ENCODE measurements at places on chromosomes 7 and 10.
A peak's percentile ranks its signal among the peaks of the same experiment; 100 is the strongest.

DNA sequence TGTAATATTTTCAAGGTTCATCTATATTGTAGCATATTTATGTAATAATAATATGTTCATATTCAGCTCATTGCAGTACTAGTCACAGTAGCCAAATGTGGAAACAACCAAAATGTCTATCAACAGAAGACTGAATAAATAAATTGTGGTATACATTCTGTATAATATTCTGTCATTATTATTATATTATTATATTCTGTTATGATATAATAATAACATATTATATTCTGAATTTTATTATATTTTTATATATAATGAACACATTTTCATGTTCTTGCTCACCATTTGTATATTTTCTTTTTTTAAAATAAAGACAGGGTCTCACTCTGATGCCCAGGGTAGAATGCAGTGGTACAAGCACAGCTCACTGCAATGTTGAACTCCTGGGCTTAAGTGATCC, 91.2 kb upstream of the STARD3NL start:
- no peaks in the 10 kb centered on the region for H3K27me3 ChIP-seq
- H3K4me1 ChIP-seq: no peaks in the 10 kb centered on the region
- DNase-seq: no peak
- no peak overlapping the region for H3K4me3 ChIP-seq
- peaks cover 4% of the 10 kb centered on the region for H3K36me3 ChIP-seq

- H3K36me3 ChIP-seq: no peaks in the 10 kb centered on the region
- no peak overlapping the region for H3K4me3 ChIP-seq
- H3K27me3 ChIP-seq: no peaks in the 10 kb centered on the region
- H3K4me1 ChIP-seq: no peaks in the 10 kb centered on the region
- peak; percentile 80 for DNase-seq
Measured at GRCh38 chr10:77391605-77392235, 245.9 kb downstream of the KCNMA1 start.

GRCh38 chr10:124725791-124726190, 18.4 kb downstream of the FAM53B start:
- H3K27me3 ChIP-seq: no peaks in the 10 kb centered on the region
- no peak overlapping the region for H3K27ac ChIP-seq
- no peak for DNase-seq
- peaks cover 21% of the 10 kb centered on the region for H3K4me1 ChIP-seq
- H3K36me3 ChIP-seq: no peaks in the 10 kb centered on the region

GRCh38 chr7:27890205-27890849, 150.4 kb downstream of the TAX1BP1 start:
- no peak overlapping the region for H3K27ac ChIP-seq
- DNase-seq: no peak
- no peaks in the 10 kb centered on the region for H3K4me1 ChIP-seq
- H3K27me3 ChIP-seq: no peaks in the 10 kb centered on the region
- no peak overlapping the region for H3K4me3 ChIP-seq
- H3K36me3 ChIP-seq: no peaks in the 10 kb centered on the region

DNA sequence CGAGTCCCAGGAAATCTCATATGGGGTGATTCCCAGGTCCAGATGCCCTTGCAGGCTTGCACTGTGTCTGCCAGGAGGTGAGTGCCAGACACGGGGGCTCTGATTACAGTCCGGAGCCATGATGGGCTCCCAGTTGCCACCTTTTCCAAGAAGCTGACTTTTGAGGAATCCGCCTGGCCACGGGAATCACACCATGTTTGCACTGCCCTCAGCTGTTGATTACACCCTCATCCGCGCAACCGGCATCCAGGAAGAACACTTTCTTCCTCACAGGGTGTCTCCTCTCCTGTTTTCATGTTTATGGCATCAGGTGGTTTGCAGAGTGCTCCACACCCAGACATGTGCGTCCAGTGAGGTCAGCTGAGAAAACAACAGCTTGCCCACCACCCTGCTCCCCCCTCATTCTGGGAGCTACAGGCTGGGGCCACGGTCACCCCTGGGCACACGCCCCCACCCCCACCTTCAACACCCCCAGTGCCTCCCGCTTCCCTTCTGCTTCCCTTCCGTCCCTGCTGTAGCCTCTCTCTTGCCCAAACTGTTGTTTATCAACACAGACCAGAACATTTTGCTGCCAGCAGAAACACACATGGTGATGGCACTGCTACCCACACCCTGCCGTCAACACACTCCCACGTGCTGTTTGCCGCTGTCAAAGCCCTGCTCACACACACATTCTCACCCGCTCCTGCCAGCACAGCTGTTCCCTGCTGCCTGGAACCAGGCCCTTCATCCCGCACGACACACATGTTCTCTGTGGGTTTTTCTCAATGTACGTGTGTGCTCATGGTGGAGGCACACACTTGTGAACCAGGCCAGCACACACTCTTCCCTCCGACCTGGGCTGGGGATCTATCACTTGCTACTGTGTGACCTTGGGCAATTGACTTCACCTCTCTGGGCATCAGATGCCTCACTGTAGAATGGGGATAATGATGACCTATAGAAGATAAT, 35.8 kb downstream of the DDIT4 start:
- no peak for DNase-seq
- no peaks in the 10 kb centered on the region for H3K36me3 ChIP-seq
- H3K4me1 ChIP-seq: no peaks in the 10 kb centered on the region
- H3K27me3 ChIP-seq: no peaks in the 10 kb centered on the region

DNA sequence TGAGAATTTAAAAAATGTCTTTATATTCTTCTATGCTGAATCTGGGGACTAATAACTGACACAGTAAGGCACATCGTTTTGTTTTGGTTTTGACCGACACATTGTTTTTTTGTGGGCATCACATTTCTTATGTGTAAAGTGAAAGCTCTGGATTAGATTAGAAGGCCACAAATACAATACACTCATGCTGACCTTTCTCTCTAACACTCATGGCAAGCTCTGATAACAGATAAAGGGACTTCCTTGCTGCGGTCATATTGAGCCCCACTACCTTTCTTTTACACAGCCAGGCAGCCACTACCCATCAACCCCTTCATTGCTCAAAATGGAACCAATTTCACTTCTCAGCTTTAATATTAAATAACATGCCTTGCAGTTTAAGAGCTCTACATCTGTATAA, 26.0 kb downstream of the PPP1R3A start:
- H3K27me3 ChIP-seq: no peaks in the 10 kb centered on the region
- no peaks in the 10 kb centered on the region for H3K4me1 ChIP-seq
- no peak for DNase-seq
- no peak overlapping the region for H3K27ac ChIP-seq
- no peak overlapping the region for H3K4me3 ChIP-seq

- H3K36me3 ChIP-seq: no peaks in the 10 kb centered on the region
- DNase-seq: no peak
- no peaks in the 10 kb centered on the region for H3K27me3 ChIP-seq
- H3K27ac ChIP-seq: no peak overlapping the region
Measured at GRCh38 chr10:47457528-47457820, 26.4 kb downstream of the ANXA8 start.

DNA sequence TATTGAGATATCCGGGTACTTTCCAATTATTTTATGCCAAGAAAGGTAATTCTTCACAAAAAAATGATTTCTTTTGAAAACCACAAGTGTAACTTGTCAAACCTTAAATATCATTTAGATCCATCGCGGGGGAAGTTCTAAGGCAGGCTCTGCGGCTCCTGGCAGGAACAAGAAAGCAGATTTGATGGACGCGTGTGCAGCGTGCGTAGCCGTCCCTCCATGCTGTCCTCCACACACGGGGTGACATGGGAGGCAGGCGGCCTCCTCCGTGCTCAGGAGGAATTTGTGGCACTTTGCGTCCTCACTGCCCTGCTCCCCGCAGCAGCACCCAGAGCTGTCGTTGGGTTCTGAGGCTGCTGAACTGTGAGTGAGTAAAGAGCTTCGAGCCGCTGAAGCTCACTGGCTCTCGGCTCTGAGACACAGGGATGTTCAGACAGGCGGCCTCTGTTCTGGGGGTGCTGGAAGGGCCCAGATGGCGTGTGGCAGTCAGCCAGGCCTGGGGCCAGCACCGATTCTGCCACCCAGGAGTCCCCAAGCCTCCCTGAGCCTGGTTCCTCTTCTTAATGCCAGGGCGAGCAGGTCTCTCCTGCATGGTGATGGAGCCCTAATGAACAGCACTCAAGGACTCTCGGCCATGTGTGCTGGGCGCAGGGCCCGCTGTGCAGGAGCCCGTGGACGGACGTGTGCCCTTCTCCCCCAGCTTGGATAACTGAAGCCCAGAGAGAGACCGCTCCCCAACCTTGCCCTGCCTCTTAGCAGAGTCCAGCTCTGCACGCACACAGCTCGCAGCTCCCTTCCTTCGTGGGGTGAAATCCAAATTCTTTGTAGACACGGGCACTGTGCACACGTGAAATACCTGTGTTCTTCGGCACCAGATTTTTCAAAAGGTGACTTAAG, 185.4 kb upstream of the SHH start:
- peak; percentile 22 for DNase-seq
- H3K4me1 ChIP-seq: no peaks in the 10 kb centered on the region
- H3K27ac ChIP-seq: no peak overlapping the region

- H3K4me3 ChIP-seq: no peak overlapping the region
- H3K4me1 ChIP-seq: no peaks in the 10 kb centered on the region
- H3K36me3 ChIP-seq: no peaks in the 10 kb centered on the region
Measured at GRCh38 chr10:27680691-27681605, 64.7 kb downstream of the MKX start.

DNA sequence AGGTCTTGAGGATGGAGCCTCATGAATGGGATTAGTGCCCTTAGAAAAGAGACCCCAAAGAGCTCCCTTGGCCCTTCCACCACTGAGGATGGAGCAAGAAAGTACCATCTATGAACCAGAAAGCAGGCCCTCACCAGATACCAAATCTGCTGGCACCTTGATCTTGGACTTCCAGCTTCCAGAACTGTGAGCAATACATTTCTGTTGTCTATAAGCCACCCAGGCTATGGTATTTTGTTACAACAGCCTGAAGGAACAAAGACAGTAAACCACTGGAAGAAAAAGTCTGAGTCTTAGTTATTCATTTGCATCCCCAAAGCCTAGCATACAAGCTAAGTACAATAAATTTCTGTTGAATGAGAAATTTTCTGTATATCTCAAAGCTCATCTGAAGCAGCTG, 37.9 kb upstream of the TNS3 start:
- no peaks in the 10 kb centered on the region for H3K27me3 ChIP-seq
- H3K4me1 ChIP-seq: no peaks in the 10 kb centered on the region
- no peak overlapping the region for H3K4me3 ChIP-seq
- H3K27ac ChIP-seq: no peak overlapping the region
- no peaks in the 10 kb centered on the region for H3K36me3 ChIP-seq

GRCh38 chr7:101608772-101609713, 20.1 kb downstream of the MYL10 start:
- H3K4me1 ChIP-seq: no peaks in the 10 kb centered on the region
- DNase-seq: peak; percentile 79
- peaks cover 13% of the 10 kb centered on the region for H3K27me3 ChIP-seq
- no peak overlapping the region for H3K4me3 ChIP-seq

DNA sequence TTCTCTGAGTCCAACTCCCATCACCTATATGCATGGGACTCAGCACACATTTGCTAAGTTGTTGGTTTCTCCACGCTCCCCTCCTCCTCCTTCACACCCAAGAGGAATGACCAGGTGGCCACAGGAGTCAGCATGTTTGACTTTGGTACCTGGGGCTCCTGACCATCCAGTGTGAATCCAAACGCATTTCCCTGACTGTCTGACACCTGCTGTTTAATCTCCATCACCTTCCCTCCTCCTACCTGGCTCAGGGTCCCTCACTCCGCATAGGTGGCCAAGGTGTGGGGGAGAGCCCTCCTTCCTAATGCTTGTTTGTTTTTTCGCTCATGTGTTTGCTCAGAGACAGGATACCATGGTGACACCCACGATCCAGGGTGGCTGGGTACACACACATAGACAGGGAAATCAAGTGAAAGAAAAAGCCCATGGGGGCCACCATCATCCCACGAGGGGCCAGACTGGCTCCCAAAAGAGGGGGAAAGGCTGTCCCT, 194.9 kb downstream of the KCNMA1 start:
- no peaks in the 10 kb centered on the region for H3K4me1 ChIP-seq
- no peak overlapping the region for H3K4me3 ChIP-seq
- DNase-seq: no peak
- no peaks in the 10 kb centered on the region for H3K36me3 ChIP-seq
- no peak overlapping the region for H3K27ac ChIP-seq

- no peaks in the 10 kb centered on the region for H3K27me3 ChIP-seq
- no peak overlapping the region for H3K4me3 ChIP-seq
- no peaks in the 10 kb centered on the region for H3K4me1 ChIP-seq
Measured at GRCh38 chr10:88960802-88961201, 8.2 kb upstream of the ACTA2 start.

- H3K27me3 ChIP-seq: no peaks in the 10 kb centered on the region
- DNase-seq: no peak
- no peak overlapping the region for H3K27ac ChIP-seq
- H3K4me1 ChIP-seq: no peaks in the 10 kb centered on the region
- H3K36me3 ChIP-seq: no peaks in the 10 kb centered on the region
Measured at GRCh38 chr7:140045697-140046096, 17.1 kb downstream of the PARP12 start.

GRCh38 chr10:70355051-70356021, 27.1 kb downstream of the LRRC20 start:
- no peaks in the 10 kb centered on the region for H3K4me1 ChIP-seq
- no peak for DNase-seq
- H3K27me3 ChIP-seq: no peaks in the 10 kb centered on the region
- H3K4me3 ChIP-seq: no peak overlapping the region

GRCh38 chr10:113712755-113713639, 33.3 kb downstream of the CASP7 start:
- H3K27ac ChIP-seq: peak overlapping the region; percentile 18
- DNase-seq: no peak
- no peaks in the 10 kb centered on the region for H3K27me3 ChIP-seq
- H3K36me3 ChIP-seq: no peaks in the 10 kb centered on the region
- H3K4me1 ChIP-seq: no peaks in the 10 kb centered on the region

DNA sequence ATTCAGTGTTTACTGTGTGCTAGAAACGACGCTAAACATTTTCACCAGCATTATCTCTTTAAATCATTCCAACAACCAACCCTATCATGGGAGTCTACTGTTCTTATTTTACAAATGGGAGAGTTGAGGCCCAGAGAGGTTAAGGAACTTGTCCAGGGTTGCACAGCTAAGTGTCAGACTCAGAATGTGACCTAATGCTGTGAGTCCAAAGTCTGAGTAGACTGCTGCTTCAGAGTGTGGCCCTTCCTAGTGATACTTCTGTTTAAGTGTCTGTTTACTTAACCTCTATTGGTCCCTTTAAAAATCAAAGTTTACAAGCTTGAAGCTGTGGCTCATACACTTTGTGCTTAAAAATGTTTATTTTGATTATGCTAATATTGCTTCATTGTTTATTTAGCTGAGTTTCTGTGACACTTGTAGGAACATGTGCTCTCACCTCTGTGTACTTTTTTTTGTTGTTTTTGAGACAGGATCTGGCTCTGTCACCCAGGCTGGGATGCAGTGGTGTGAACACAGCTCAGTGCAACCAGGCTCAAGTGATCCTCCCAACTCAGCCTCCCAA, 84.4 kb upstream of the SYPL1 start:
- H3K36me3 ChIP-seq: no peaks in the 10 kb centered on the region
- no peak overlapping the region for H3K4me3 ChIP-seq
- H3K4me1 ChIP-seq: no peaks in the 10 kb centered on the region
- H3K27me3 ChIP-seq: no peaks in the 10 kb centered on the region
- no peak for DNase-seq
- H3K27ac ChIP-seq: no peak overlapping the region
